ENCODE measurements at places on chromosomes 13 and 19.

- no peak for DNase-seq
Observed at GRCh38 chr13:26541678-26542568, 15.6 kb upstream of the WASF3 start.

DNA sequence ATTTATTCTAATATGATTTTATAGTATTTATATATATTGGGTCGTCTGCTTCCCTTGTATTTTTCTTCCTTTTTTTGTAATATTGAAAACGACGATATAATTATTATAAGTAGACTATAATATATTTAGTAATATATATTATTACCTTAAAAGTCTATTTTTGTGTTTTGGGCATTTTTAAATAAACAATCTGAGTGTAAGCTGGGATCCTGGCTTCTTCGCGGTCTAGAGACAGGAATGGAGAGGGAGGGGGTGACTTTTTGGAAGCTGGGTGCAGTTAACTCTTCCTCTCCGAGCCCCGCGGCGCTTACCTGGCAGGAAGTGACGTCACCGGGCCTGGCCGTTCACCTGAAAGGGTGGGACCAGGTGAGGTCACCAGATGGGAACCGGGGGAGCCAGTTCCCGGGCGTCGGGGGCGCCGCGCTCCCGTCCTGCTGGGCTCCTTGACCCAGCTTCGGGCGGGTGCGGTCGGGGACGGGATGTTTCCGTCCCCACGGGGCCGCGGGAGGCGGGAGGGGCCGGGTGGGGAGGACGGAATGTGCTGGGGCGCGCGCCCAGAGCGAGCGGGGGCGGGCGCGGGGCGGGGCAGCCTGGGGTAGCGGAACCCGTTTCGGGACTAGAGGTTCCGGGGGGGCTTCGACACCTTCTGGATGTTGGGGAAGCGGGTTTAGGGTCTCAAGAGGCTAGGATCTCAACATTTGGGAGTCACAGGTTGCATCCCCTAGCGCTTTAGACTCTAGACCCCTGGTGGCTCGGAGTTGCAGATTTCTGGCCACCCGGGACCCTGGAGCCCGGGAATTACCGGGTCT lies 2.8 kb downstream of the ZFP36 start:
- DNase-seq: peak; percentile 60

DNA sequence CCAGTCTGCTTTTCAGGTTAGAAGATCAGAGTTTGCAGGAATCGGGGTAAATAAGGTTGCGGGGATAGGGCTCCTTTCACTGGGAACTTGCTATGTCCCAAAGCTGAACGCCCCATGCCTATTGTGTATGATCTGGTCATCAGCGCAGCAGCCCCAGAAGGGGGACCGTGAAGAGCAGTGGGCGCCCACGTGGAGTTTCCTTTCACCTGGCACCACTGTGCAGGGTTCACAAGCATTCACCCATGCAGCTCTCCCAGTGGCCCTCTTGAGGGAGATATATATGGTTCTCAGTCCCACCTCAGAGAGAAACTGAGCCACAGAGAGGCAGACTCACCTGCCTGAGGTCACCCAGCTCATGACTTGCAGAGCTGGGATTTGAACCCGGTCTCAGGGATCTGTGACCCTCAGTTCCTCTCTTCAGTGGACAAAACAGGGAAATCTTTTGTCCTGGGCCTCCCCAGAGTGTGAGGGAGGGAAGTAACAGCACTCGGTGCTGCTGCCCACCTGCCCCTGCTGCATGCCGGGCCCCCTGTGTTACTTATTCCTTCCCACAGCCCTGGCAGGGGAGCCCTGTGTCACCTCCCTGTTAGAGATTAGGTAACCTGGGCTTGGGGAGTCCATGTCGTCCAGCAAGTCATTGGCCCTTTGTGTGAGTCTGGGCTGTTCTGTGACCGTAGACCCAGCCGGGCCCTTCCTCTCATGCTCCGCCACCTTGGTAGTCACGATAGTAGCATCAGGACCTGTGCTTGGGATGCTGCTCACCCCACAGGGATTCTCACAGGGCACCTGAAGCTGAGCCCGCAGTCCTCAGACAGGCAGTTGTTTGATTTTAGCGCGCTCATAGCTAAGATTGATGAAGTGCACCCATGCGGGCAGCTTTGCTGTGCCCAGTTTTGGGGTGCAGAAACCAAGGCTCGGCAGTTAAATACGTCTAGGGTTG lies 27.9 kb downstream of the PPP5C start:
- DNase-seq: no peak

DNA sequence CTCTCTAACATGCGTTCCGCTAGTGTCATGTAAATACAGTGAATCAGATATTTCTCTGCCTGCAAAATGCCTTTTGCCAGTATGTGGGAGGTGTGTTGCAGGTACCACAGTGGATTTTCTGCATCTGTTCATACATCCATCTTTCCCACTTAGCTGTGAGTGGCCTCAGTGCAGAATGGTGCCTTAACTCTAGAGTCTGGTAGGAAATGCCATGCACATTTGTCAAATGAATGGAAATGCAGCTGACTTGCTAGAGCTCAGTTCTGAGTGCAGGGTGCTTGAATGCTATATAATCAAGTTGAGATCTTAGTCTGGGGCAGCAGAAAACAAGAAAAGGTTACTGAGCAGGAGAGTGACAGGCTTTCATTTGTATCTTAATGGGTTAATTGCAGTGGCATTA lies 68.2 kb downstream of the LRCH1 start:
- no peak for DNase-seq

- DNase-seq: peak; percentile 15
Observed at GRCh38 chr13:47289567-47289966, 392.7 kb upstream of the HTR2A start.

DNA sequence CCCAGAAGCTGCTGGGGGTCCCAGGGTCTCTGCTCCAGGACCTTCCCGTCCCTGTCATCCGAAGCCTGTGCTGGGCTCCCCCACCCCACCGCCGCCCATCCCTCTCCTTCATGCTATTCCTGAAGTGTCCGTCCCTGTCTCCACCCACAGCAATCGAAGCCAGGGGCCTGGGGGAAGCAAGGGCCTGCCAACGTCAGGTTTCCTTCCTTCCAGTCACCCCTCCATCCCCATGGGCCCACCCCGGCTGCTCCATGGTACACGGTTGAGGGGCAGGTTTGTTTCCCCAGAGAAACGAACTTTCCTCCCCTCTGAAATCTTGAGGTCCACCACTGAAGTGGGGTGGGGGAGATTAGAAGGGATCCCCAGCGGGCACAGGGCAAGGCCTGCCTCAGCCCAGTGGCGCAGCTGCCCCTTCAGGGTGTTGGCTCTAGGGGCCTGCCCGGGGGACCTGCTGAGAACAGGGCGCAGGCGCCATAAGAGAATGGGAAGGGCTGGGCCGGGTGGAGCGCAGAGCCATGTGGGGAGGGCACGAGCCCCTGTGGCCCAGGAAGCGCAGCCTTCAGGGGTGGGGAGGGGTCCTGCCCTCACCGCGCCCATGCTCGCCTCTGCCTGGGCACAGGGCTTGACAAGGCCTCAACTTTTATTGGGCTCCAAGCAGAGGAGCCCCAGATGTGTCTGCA lies 16.1 kb downstream of the CEBPG start:
- no peak for DNase-seq

GRCh38 chr13:109631069-109631468 lies 155.3 kb downstream of the IRS2 start:
- DNase-seq: no peak
